ENCODE measurements at places on chromosomes 6 and 20. TPM values are rescaled to one million over a fixed set of nuclear protein-coding genes. Genes with fewer than 3 reads are reported as not detected.
A peak's percentile ranks its signal among the peaks of the same experiment; 100 is the strongest.

GRCh38 chr6:134962421-134962820, 12.5 kb upstream of the ALDH8A1 start:
- DNase-seq: no peak

DNA sequence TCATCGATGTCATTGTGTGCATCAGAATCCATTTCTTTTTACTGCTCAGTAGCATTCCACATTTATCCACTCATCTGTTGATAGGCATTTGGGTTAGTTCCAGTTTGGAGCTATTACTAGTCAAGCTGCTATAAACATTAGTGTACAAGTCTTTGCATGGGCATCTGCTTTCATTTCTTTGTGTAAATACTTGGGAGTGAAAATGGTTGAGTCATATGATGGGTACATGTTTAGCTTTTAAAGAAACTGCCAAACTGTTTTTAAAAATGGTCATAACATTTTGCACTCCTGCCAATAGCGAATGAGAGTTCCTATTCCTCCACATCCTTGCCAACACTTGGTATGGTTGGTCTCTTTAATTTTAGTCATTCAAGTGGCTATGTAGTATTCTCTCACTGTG, 21.2 kb upstream of the SLC22A2 start:
- no peak for DNase-seq

DNA sequence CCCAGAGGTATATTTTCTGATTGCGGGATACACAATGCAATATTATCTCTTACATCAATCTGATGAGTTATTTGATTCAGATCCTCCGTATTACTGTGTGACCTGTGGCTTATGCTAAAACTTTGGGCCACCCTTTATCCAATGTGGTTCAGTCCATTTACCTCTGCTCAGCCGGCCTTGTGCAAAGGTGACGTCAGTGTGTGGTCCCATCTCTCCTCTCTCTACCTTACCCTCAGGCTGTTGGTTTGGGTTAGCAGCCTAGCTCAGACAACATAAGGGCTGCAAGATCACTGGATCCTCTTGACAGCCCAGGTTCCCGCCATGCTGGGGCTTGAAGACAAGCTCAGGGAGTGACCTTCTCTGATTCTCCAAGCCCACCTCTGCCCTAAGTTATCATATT, 33.0 kb downstream of the SNHG17 start:
- DNase-seq: no peak

- DNase-seq: no peak
Measured at GRCh38 chr6:138719011-138719635, 54.4 kb upstream of the CCDC28A start.

- no peak for DNase-seq
Measured at GRCh38 chr6:65505736-65506135, 201.3 kb downstream of the EYS start.

GRCh38 chr6:120447605-120448004, 886.7 kb downstream of the TBC1D32 start:
- no peak for DNase-seq

- DNase-seq: no peak
Measured at GRCh38 chr6:121826156-121826810, 390.8 kb downstream of the GJA1 start.

DNA sequence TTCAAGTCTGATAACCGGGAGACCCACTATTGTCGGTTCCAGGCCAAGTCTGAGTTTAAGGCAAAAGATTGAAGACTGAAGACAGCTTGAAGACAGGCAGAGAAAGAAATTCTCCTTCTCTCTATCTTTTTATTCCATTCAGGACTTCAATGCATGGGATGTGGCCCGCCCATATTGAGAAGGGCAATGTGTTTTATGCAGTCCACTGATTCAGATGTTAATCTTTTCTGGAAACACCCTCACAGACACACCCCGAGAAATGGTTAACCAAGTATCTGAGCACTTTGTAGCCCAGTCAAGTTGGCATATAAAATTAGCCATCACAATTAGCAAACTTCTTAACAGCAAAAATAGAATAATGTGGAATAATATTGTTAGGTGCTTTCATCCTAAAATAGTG, 75.5 kb upstream of the FABP7 start:
- no peak for DNase-seq

DNA sequence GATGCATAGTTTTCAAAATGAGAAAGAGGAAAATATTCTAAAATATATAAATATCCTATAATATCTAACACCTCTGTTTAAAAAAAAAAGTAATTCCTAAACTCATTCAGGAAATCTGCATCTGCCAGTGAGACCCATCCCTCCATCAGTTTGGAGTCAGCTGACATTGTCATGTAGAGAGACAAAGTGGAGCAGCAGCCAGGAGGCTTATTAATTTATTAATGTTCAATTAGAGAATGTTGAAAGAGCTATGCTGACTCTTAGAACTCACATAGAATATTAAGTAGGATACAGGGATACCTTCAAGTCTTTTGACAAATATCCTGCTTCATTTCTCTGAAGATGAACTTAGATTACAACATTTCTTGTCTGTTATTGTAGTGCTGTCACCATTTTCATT, 12.8 kb upstream of the PERP start:
- no peak for DNase-seq

DNA sequence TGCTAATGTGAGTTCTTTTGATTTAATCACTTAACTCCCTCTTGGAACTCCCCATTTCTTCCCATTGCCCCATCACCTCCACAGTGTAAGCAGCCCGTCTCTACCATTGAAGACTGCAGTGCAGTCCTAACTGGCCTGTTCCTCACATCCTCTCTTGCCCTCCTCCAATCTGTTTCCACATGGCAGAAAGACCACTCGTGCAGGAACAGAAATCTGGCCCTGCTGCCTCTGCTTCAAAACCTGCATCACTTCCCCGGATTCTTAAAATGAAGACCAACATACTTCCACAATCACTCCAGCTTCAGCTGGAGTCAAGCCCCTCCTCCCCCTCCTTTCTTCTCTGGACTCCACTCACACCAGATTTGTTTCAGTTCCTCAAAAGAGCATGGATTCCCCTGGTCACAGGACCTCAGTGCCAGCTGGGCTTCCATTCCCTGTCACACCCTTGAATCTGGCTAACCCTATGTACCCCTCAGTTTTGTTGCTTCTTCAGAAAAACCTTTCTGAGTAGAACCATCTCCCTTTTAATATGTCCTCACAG, 802.3 kb downstream of the MAFB start:
- no peak for DNase-seq

DNA sequence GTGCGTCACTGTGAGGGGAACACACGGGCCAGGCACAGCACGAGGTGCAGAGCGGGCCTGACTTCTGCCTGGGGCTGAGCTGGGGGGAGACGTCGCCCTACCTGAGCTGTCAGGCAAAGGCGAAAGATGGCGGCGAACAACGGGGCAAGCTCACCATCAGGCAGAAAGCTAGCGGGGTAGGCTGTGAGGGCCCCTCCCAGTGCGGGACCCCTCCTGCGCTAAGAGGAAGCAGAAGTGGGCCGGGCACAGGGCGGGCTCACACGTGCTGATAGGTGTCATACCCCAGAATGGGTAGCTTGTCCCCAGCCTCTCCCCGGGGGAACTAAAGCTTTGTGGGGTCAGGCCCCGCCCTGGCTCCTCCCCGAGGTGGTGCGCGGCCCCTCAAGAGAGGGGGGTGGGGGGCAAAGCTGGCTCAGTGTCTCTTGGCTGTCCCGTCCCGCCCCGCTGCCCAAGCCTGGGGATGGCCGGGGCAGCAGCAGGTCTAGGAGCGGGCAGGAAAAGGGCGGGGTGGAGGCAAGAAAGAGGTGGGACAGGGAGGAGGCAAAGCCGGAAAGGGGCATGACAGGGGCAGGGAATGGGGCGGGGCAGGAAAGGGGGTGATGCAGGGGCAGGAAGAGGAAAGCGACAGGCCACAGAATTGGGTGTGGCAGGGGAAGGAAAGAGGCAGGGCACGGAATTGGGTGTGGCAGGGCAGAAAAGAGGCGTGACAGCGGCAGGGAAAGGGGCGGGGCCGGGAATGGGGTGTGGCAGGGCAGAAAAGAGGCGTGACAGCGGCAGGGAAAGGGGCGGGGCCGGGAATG, 14.7 kb downstream of the UCKL1 start:
- peak; percentile 82 for DNase-seq

DNA sequence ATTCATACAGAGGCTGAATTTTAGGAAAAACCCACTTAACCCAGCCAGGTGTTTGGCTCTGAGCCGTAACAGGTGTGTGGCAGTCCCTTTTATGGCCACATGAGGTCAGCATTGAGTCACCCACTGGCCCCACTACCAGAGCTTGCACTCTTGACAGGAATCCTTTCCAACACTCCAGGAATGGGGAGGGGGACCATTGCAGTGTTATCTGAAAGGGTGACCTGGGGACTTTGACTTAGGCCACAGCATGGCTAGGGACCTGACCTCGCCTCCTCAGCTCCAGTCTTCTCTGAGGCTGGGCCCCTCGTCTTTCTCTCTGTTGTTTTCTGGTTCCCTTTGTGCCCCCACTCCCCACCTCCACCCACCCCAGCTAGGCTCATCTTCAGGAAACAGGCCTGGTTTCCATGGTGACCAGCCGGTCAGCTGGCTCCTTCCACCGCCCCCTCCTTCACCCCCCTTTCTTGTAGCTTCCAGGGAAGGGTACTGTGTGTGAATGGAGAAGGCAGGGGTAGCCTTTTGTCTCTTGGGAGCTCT, 2.1 kb upstream of the TMEM151B start:
- peak; percentile 65 for DNase-seq

- DNase-seq: no peak
Measured at GRCh38 chr20:43567477-43567876, 8.7 kb downstream of the SGK2 start.

DNA sequence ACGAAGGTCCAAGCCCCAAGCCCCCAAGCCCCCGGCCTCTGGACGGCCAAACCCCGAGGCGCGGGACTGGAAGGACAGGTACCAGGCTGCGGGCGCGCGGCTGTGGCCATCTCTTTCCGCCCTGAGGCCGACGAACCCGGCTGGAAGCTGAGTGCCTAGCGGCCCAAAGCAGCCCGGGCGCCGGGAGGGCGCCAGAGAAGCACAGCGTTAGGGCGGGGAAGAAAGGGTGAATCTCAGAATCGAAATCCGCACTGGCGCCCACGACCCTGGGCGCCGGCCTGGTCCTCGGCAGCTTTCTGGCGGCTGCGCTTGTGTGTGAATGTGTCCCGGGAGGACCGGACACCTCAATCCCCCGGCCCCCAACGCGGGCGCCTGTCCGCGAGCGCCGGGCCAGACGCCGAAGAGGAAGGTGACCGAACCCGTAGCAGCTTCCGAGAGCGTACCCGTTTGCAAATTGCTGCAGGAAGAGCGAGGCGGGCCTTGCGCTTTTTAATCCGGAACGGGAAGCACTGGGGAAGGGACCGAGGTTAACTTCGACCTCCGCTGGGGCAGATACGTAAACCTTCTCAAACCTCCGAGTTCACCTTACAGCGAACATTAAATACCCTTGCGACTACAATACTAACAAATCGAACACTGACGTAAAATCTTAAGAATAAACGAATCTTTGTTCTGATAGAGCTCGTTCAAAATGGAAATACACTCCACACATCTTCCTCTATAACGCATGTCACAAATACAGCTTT, 2.9 kb downstream of the NRN1 start:
- no peak for DNase-seq

- DNase-seq: no peak
Measured at GRCh38 chr6:5339786-5340185, 78.5 kb downstream of the FARS2 start.

GRCh38 chr6:68572525-68572924, 62.6 kb upstream of the ADGRB3 start:
- no peak for DNase-seq

DNA sequence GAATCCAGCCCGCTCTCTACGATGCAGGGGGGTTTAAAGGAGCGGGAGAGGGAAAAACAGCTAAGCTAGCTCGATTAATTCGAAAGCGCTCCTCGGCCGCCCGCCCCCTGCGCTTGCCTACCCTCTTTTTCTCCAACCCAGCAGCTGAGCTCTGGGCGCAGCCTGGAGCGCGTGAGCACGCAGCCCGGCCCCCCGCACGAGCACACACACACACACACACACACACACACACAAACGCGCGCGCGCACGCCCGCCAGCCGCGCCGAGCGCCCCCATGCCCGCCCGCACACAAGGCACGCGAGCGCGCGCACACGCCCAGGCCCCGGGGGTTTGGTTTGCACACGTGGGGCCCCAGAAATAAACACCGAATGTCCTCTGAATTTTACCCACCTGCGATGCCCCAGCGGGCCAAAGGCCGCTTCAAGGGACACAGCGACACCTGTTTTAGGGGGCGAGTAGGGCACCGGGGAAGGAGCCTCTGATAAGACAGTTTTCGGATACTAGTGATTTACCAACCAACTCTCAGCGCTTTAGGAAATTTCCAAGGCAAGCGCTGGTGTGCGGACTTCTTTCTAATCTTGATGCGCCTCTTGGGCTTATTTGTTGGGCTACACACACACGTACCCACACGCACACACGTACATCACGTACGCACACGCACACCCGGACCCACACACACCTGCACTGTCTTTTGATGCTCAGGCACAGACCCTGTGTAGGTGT, 802 bp upstream of the NRN1 start:
- no peak for DNase-seq

GRCh38 chr6:118896339-118897136, 2.6 kb downstream of the ASF1A start:
- DNase-seq: peak; percentile 41

- DNase-seq: no peak
Measured at GRCh38 chr20:63459070-63459380, 13.4 kb downstream of the KCNQ2 start.

DNA sequence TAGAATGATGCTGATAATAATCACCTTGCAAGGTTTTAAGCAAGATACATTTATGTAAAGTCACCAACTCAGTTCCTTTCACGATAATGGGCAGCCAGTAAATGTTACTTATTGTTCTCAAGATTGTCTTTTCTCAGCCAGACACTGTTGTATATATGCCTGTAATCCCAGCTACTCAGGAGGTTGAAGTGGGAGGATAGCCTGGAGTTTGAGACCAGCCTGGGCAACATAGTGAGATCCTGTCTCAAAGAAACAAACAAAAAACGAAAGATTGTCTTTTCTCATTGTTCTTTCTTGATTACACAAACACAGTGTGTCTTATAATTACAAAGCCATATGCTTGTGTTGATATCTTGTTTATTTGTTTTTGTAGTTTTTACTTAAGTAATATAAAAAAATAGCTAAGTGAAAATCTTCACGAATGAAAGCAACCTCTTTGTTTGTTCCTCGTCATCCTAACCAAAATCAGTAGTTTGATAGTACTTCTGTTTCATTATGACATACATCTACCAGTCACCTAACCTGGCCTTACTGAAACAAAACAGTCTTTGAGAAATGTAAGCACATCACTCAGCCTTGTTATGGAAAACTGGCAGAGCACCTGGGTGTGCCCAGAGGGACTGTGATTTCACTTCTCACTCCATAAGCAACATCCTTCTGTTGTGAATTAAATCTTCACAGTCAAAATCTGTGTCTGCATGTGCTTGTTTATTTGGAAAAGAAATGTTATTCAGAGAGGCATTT, 436.2 kb upstream of the SOX4 start:
- DNase-seq: no peak

GRCh38 chr6:44253307-44254101, 3.8 kb downstream of the SLC35B2 start:
- no peak for DNase-seq

- no peak for DNase-seq
Measured at GRCh38 chr6:139996253-139996834, 621.9 kb upstream of the CITED2 start.

- peak; percentile 75 for DNase-seq
Measured at GRCh38 chr6:31493875-31494694, 3.9 kb upstream of the MICB start.

LIME1 gene
- 162 TPM for total RNA-seq

FNDC1 gene
- total RNA-seq: not detected

DUSP15 gene
- not detected for total RNA-seq

RAB32 gene
- total RNA-seq: 1.1 TPM

GTSF1L gene
- not detected for total RNA-seq

DEFB128 gene
- not detected for total RNA-seq

SNAP25 gene
- total RNA-seq: not detected

GSTA4 gene
- total RNA-seq: not detected

FRS3 gene
- 8.9 TPM for total RNA-seq

ENPP4 gene
- total RNA-seq: 11.1 TPM
